ENCODE measurements at places on chromosomes 6 and 20.

DNA sequence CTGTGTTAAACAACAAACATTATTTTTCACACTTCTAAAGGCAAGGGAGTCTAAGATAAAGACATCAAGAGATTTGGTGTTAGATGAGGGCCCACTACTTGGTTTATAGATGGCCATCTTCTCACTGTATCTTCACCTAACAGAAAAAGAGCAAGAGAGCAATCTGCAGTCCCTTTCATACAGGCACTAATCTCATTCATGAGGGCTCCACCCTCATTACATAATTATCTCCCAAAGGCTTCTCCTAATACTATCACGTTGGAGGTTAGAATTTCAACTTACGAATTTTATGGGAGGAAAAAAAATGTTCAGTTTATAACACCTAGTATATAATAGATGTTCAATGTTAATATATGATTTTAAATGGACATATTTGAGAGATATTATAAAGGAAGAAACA is 45.6 kb downstream of the HDAC2 start:
- no peak for DNase-seq

- DNase-seq: no peak
Observed at GRCh38 chr6:167797011-167797471, 29.7 kb upstream of the AFDN start.

GRCh38 chr6:122669868-122670267 is 59.7 kb downstream of the PKIB start:
- no peak for DNase-seq

- DNase-seq: no peak
Observed at GRCh38 chr6:5087389-5087788, 2.2 kb downstream of the PPP1R3G start.

DNA sequence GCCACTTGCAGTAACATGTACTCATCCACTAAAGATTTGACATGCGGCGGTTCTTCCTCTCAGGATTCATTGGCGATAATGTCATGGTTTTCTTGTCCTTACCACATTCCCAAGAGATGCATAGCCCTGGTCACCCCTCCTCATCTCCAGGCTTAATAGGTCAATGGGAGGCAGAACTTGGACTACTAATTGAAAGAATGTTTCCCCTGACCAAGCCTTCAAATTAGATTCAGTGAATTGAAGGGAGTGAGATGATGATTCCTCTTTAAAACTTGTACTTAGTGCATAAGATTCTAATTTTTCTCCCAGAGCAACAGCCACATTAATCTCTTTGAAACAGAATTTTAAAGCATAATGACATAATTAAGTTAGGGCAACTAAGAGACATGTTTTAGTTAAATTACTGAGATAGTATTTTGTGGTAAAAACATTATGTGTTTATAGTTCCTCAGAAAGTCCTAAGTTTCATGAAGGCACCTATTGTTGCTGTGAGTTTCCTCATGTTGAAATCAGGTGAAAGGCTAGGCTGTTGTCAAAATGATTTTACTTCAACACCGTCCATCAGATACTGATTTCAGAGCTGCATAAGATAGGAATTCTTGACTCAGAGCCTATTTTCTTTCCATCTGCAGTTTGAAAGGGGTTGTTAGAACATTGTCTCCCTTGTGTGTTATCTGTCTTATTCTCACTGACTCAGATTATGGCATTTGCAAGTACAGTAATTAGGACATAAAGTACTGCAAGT is 48.5 kb downstream of the STK4 start:
- no peak for DNase-seq

- DNase-seq: no peak
Observed at GRCh38 chr20:33919653-33920052, 74.1 kb upstream of the RALY start.

- DNase-seq: no peak
Observed at GRCh38 chr20:39533858-39534257, 571.7 kb downstream of the DHX35 start.

GRCh38 chr6:22926790-22927354 is 357.5 kb downstream of the HDGFL1 start:
- no peak for DNase-seq

GRCh38 chr6:106490974-106491373 is 130.5 kb downstream of the CRYBG1 start:
- DNase-seq: no peak

GRCh38 chr6:119669221-119669620 is 319.7 kb upstream of the MAN1A1 start:
- no peak for DNase-seq

GRCh38 chr6:131062241-131063027 is 611 bp downstream of the EPB41L2 start:
- DNase-seq: peak; percentile 20

GRCh38 chr20:7214081-7214740 is 446.7 kb downstream of the BMP2 start:
- DNase-seq: no peak

DNA sequence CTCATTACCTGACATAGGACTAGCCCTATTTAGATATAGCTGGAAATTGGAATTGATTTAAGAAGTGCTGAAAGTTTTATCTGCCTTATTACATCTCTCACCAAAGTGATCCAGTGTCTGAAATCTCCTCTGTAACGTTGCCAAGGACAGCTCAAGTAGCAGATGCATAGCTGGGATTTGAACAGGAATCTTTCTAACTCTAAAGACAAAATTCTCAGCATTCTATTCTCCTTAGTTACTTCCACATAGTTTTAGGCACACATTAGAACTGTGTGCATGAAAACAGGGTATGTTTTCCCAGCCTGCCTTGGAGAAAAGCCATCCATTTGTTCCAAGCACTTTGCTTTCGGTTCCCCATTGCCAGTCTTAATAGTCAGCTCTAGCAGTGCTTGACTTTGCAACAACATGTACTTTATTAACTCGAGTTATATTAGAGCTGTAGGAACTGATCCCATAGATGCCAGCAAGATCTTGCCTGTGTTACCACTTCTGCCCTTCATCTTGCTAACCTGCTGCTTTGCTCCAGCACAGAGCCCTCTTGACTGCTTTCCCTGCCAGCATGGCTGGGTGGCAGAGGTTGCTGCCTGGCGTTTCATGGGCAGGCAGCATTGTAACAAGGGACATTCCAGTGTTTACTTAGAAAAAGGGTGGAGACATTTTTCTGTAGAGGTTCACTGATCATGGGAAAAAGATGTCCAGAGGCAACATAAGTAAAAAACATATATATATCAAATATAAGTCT is 56.1 kb upstream of the STMND1 start:
- DNase-seq: no peak

GRCh38 chr6:107668743-107669474 is 155.2 kb downstream of the SCML4 start:
- DNase-seq: peak; percentile 50

GRCh38 chr6:2636672-2637071 is 114.0 kb downstream of the MYLK4 start:
- no peak for DNase-seq

- peak; percentile 25 for DNase-seq
Observed at GRCh38 chr20:60138256-60139220, 180.3 kb downstream of the CDH26 start.

DNA sequence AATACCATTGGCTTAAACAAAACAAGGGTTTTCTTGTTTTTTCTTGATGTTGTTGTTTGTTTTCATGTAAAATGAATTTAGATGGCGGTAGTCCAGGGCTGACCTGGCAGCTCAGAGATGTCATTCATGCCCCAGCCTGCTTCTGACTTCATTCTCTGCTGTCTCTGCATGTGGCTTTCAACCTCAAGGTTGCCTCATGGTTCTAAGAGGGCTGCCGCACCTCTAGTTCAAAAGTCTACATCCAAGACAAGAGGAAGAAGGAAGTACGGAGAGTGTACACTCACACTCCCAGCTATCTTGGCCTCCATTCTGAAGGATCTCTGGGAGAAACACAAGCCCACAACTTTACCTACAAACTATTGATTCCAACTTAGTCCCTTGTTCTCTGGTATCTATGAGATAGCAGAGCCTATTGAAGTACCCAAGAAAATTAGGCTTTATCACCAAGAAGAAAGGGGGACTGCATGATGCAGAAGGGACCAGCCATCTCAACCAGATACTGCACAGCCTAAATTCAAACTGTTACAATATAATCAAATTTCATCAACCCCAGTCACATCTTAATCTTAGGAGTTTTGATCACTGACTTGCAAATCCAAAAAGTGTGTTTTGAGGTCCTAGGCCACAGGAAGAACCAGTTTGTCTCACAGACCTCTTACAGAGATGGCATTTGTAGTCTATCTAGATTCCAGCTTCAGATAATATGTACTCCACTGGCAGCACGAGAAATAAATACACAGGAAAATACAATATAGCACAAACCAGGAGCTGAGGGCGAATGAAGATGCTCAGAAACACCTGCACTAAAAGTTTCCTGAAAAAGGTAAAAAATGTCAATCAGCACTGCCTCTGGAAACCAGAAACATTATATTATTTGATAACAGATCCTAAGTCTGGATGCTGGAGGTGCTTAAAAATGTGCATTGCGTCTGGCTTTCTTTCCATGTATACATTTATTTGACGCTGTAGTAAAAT is 866 bp upstream of the BTN3A3 start:
- no peak for DNase-seq

DNA sequence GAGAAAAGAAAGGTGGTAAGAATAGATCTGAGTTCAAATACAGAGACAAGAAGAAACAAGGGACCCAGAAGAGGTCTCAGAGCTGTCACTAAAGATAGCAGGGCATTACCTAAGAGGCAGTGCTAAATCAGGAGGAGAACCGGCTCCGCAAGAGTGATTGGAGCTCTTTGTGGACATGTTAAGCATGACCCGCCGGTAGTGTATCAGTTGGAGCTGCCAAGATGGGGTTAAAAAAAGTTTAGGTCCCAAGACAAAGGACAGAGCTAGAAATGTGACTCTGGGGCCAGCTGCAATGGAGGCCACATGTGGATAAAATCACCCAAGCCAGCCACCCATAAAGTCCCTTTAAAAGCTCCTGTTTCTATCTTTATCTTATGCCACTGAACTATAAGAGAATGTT is 93.4 kb downstream of the MBOAT1 start:
- DNase-seq: no peak

GRCh38 chr6:25410102-25410501 is 130.9 kb downstream of the CARMIL1 start:
- no peak for DNase-seq

- no peak for DNase-seq
Observed at GRCh38 chr20:53855733-53856132, 214.7 kb downstream of the BCAS1 start.

DNA sequence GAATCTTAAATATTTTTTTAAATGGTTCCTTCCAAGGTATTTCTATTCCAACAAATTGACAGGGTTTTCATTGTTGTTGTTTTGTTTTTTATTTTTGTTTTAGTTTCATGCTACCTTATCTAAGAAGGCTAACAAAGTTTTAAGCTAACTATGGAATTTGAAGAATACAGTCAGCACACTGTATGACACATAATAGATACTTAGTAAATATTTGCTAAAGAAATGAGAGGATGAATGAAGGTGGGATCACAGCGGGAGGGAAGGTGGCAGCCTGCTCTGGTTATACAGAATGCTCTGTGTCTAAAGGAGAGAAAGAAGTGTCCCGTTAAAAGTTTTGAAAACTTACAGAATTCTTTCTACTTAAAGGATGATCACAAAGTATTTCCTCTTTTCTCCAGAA is 43.7 kb upstream of the DST start:
- DNase-seq: no peak

GRCh38 chr6:3165631-3166534 is 8.5 kb upstream of the TUBB2A start:
- no peak for DNase-seq

GRCh38 chr20:32006841-32007786 is 3.1 kb upstream of the CCM2L start:
- DNase-seq: no peak

GRCh38 chr6:134199848-134200606 is 117.9 kb downstream of the SGK1 start:
- no peak for DNase-seq

DNA sequence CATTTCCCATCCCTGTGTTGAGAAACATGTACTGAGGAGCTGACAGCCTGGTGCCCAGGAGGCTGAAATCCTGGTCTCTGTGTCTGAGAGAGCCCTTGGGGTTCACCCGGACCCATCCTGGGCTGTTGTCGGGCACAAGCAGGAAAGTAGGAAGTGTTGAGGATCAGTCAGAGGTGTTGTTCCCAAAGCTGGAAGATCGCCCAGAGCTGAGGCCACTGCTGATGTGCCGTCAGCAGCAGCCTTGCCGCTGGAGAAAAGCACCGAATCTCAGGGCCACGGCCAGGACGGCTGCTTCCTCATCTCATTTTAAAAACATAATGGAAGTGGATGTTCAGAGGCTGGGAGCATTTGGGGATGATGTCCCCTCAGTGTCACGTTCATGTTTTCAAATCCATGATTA is 218.5 kb downstream of the UST start:
- DNase-seq: no peak

DNA sequence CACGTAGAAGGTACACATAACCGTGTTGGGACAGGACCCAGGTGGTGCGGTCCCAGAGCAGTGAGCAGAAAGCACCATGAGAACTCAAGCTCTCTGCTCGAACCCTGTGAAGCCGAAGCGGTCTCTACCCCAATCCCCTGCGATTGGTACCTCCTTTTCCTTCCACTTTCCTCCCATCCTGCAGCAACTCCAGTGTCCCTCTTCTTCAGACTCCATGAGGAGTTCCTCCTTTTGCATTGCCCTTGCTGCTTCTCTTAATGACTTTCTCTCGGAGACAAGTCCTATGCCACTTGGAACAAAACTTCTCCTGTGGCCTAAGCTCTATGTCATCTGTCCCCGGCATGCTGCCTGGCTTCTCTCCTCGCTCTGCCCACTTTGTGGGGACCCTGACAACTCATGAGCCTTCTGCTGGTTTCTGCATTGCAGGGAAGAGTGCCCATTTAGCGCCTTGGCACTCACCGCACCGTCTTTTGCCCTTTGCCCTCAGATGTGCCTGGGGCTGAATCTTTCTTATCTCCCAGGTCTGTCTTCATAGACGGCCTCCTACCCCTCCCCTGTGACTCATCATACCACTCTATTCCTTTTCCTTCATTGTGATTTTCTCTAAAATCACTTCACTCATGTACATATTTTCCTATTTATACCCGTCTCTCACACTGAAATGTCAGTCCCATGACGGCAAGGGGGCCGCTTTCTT is 9.2 kb upstream of the ZNF831 start:
- DNase-seq: no peak

GRCh38 chr6:162450358-162450757 is 277.2 kb downstream of the PRKN start:
- no peak for DNase-seq

- DNase-seq: no peak
Observed at GRCh38 chr20:59749301-59749700, 145.0 kb downstream of the PHACTR3 start.

GRCh38 chr6:167781066-167781767 is 45.5 kb upstream of the AFDN start:
- no peak for DNase-seq

- no peak for DNase-seq
Observed at GRCh38 chr6:161487694-161488093, 213.8 kb upstream of the AGPAT4 start.

- no peak for DNase-seq
Observed at GRCh38 chr6:111651185-111652034, 45.7 kb upstream of the TRAF3IP2 start.
